Activated naive CD4-positive, alpha-beta T cell treated with anti-CD3 and anti-CD28 coated beads, Interleukin-2, amount 10 ng/mL, durations not matched to agents 7 days and 5 days (primary cell): ENCODE measurements at places on chromosomes 2 and 18.

DNA sequence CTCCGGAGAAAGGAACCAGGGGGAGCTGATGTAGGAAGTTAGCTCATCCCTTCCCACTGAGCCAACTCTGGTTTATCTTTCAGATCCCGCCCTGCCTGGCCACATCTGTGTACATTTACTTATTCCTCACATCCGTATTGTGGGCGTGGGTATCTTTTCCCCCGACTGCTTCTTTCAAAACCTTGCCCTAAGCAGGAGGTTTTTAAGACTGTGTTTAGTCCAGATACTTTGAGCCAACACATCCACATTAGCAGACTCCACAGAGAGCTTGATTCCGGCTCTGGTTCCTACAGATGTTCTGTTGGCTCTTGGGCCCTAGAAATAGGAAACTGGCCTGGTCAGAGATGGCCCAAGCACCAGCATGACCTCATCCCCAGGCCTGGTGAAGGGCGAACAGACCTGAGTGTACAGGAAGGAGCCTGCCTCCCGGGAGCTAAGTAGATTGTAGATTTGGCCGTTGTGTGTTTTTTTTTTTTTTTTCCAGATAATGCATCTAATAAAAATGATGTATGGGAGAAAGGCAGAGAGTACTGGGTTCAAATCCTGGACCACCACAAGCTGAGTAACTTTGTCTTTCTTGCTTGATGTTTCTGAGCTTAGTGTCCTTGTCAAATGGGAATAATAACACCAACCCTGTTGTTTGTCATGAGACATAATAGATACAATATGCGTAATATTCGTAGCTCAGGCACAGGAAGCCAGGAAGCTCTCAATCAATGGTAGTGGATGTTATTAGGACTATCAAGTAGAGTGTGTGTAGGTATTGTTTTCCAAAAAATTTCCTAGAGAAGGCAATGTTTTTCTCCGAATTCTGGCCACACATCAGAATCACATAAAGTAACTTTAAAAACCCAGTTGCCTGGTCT, 92.3 kb downstream of the PRKCE start:
- DNase-seq: no peak

DNA sequence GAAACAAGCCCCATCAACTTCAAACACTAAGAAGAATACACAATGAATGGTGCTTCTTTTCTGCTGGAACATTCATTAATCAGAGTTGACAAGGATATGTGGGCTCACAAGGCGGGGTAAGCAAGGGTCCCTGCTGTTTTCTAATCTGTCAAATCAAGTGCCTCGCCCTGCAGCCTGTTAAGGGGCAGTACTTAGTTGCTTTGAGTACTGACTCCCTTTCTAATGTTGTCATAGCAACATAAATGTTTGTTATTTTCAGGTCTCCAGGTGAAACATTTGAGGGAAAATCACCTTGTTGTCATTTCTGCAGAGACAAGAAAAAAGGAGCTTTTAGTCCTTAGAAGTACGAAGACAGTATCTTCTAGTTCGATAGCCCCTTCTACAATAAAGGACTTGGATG, 284.7 kb upstream of the PKDCC start:
- DNase-seq: no peak

DNA sequence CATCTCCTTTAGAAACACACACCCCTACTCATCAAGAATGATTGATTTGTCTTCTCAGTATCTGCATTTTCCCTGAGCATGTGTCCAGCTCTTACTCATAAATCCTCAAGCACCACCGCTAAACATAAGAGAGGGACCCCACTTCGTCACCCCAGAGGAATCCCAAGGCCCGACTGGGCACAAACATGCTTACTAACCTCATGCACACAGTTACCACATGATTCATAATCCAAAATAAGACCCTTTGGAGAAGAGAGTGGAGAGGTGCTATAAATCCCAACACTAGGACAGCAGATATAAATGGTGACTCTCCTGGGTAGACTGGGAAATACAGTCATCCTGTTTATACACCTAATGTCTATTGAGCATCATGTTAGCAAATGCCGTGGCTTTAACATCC, 843.2 kb upstream of the ID2 start:
- DNase-seq: no peak

DNA sequence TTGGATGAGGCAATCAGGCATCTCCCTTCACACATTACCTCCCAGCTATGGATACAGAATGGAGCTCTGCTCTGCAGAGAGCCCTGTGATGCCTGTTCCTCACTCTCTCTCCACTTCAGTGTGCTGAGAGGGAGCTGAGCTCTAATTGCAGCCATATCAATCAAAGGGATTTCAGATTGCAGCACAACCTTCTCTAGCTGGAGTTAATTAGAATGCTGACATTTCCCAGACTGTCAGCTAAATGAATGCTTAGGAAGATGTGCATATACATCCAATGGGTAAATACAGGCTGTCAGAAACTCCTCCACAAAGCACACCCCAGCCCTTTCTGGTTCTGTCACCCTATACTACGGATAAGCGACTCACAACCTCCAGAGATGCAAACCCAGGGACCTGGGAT, 402.6 kb downstream of the EIPR1 start:
- no peak for DNase-seq

- no peak for DNase-seq
These were observed 296.0 kb downstream of the PLCL1 start for GRCh38 chr2:198100346-198100745.

- no peak for DNase-seq
These were observed 125.1 kb upstream of the MGAT5 start for GRCh38 chr2:134128746-134129145.

DNA sequence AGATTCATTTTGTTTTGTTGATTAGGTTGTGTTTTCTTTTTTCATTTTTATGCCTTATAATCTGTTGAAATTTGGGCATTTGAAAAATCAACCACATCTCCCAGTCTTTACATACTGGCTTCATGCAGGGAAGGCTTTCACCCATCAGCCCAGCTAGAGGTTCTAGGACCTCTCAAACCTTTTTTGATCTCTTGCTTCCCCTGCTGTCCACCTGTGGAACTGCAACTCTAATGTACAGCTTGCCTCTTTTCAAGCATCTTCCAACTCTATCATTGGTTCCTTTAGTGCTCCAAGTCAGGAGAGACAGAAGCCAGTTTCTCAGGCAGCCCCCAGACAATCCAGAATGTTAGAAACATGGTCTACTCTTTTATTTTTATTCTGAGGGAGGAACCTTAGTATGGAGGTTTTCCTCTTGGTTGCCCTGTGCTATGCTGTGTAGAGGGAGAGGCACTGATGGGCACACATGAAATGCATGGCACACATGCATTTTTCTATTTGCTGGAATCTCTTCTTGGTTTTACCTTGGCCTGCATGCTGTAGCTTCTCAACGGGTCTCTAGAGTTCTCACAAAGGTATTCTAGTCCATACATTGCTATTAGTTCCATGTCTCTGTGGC, 107.2 kb upstream of the L3MBTL4 start:
- DNase-seq: peak; percentile 40

- no peak for DNase-seq
These were observed 42.4 kb downstream of the CYB5A start for GRCh38 chr18:74249181-74249968.

DNA sequence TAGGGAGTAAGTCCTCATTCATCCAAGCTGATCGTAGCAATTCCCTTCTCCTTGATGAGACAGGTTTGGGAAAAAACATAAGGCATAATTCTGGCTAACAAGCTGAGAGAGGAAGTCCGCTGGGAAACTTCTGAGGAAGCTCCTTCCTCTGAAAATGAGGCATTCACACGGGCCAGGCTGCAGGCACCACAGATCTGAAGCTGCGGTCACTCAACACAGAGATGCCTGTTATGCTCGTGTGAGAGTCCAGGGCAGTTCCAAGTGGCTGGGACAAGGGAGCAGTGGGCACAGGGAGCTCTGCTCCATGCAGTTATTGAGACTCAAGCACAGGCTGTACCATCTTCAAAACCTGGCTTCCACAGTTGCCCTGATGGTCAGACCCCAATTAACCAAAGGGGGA, 200.9 kb upstream of the ID2 start:
- no peak for DNase-seq

GRCh38 chr2:145321344-145321743, 801.4 kb upstream of the ZEB2 start:
- no peak for DNase-seq

- DNase-seq: peak; percentile 29
These were observed 180.6 kb downstream of the CLIP4 start for GRCh38 chr2:29295845-29296244.
